ENCODE measurements at places on chromosomes 12 and 14.

- no peak for DNase-seq
Observed at GRCh38 chr14:92924247-92924646, 1.3 kb downstream of the CHGA start.

- DNase-seq = no peak
Observed at GRCh38 chr12:85523197-85523596, 243.2 kb downstream of the ALX1 start.

DNA sequence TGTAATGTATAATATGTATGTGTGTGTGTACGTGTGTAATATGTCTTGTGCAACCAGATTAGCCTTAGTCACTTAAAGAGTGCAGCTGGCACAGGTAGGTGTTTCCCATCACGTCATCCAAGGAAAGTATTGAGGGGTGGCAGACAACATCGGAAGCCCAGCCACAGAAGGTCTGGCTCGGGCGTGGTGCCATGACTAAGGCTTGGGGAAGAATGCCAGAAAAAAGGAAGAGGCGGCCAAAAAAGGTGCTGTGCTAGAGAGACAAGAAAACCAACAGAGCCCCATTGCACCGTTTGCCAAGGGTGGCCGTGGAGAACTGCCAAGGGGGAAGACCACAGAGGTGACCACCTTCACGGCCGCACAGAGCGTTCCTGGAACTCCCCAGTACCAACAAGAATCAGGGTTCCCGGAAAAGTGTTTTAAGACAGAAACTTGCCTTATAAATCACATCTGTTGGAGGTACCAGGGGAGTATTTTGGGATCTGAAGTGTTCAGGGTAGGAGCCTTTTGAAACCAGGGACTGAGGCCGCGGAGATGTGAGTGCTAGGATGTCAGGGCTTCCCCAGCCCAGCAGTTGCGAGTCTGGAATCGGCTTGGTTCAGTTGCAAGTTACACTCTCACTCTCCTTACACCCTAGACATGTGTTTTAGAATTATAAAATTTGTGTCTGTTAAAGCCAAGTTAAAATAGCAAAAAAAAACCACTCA is 131.2 kb upstream of the DYRK2 start:
- no peak for DNase-seq

- no peak for DNase-seq
Observed at GRCh38 chr12:65209655-65210043, 40.3 kb downstream of the LEMD3 start.

DNA sequence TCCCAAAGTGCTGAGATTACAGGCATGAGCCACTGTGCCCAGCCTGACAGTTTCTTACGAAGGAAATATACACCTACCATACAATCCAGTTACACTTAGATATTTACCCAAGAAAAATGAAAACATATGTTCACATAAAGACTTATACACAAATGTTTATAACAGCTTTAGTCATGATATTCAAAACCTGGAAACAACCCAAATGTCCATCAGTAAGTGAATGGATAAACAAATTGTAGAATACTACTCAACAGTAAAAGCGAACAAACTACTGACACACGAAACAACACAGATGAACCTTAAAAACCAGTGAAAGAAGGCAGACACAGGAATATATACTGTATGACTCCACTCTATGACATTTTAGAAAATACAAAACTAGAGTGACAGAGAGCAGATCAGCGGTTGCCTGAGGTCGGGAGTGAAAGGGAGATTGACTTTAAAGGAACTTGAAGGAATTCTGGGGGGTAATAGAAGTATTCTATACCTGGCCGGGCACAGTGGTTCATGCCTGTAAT is 83.6 kb downstream of the SPRING1 start:
- no peak for DNase-seq

Data from CD4-positive, alpha-beta T cell treated with Interleukin-12 subunit alpha and Interleukin-12 subunit beta, for 1 hour (primary cell).